Hippocampal formation (tissue), 2 donors: ENCODE measurements at places on chromosomes 16 and 17.
A peak's percentile ranks its signal among the peaks of the same experiment; 100 is the strongest.

DNA sequence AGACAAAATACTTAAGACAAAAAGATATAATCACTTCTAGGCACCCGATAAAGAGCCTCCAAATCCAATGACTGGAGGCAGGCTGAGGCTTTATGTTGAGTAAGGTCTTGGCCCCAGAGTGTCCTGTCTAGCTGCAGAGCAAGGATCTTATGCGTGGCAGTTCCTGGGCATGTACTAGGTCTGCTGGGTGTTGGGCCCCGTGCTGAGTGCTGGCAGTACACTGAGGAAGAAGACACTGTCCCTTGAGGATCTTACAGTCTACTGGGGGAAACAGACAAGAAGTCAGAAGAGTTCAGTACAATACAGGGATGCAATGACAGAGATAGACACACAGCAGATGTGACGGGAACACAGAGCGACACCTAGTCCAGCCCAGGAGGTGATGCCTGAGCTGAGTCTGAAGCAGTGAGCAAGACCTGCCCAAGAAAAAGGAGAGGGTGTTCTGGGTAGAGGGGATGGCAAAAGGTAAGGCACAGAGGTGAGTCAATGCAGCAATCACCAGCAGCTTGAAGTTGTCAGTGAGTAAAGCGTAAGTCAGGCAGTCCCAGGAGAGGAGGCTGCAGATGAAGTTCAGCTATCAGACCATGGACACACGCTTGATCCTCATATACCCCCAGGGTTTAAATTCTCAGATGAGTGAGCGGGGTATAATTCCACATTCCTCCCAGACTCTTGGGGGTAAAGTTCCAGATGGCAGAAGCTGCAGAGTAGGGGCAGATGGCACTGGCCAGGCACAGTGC is 18.1 kb downstream of the MAP3K14 start:
- DNase-seq: no peak

DNA sequence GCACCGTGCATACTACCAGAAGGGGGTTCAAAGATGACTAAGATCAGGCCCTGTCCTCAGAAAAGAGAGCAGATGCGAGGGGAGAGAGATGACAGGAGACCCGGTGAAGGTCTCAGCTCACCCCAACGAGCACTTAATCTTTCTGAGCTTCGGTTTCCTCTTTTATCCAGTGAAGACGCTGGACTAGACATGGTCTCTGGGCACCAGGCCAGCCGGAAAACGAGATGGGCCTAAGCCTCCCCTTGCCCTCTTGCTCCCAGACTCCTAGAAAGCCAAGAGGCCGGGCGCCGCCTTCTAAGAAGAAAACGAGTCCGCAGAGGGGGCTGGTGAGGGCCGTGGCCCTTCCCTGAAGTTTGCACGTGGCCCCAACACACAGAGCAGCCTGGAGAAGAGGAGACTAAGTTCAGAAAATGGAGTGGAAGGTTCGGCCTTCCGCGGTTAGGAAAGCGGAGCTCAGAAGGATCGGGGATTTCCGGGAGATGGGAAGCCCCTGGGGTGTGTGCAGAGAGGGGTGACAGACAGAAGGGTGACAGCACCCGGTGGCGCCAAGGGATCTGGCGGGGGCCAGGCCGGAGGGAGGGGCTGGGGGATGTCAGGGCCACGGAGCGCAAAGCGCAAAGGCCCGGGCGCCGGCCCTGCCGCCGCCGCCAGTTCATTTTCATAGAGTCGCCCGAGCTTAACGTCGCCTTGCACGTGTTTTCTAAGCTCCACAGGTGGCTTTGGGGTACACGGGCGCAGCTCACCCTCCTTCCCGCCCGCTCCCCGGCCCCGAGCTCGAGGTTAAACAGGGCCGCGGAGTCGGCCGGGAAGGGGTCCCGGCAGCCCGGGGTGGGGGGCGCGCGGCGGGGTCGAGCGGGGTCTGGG is 42.1 kb upstream of the BHLHA9 start:
- DNase-seq: no peak

DNA sequence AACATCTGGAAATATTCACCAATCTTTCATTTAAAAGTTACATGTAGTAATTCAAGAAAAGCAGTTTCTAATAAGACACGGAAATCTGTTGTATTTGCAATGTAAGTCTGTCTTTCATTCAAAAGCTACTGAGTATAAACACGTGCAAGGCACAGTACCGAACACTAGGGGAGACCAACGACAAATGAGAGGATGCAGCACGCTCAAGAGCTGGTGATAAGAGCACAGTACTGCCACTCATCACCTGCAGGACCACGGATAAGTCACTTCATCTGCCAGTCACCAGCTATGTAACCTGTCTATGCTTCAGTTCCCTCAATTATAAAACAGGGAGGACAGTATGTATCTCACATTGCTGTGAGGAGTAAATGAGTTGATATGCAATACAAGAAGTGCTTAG is 67.1 kb downstream of the CLEC18A start:
- no peak for DNase-seq

DNA sequence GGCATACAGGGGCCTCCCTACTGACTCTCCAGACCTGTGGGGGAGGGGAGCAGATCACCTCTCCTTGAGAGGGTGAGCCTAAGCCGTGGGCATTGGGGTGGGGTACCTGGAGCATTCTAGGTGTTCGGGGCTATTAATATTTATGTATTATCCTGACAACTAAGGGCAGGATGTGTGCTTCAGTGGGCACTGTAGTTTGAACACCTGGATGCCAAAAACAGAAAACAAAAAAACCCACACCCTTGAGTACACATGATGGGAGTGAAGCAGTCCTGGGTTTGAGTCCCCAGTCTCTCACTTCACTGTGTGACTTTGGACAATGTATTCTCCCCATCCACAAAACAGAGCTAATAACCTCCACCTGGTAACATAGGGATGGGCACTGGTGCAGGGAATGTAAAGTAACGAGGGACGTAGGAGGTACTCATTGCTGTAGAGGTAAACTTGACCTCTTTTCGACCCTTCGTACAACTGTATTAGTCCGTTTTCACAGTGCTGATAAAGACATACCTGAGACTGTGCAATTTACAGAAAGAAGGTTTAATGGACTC is 257.8 kb downstream of the CPPED1 start:
- no peak for DNase-seq

- DNase-seq: no peak
Observed at GRCh38 chr16:76634847-76635697, 357.9 kb downstream of the CNTNAP4 start.

- no peak for DNase-seq
Observed at GRCh38 chr16:89572485-89573205, 2.9 kb upstream of the CPNE7 start.

GRCh38 chr16:1245452-1246020 is 5.0 kb downstream of the TPSAB1 start:
- DNase-seq: no peak

- DNase-seq: peak; percentile 51
Observed at GRCh38 chr16:81466356-81466980, 21.9 kb downstream of the CMIP start.

- no peak for DNase-seq
Observed at GRCh38 chr16:89009343-89010209, 32.6 kb upstream of the CBFA2T3 start.

DNA sequence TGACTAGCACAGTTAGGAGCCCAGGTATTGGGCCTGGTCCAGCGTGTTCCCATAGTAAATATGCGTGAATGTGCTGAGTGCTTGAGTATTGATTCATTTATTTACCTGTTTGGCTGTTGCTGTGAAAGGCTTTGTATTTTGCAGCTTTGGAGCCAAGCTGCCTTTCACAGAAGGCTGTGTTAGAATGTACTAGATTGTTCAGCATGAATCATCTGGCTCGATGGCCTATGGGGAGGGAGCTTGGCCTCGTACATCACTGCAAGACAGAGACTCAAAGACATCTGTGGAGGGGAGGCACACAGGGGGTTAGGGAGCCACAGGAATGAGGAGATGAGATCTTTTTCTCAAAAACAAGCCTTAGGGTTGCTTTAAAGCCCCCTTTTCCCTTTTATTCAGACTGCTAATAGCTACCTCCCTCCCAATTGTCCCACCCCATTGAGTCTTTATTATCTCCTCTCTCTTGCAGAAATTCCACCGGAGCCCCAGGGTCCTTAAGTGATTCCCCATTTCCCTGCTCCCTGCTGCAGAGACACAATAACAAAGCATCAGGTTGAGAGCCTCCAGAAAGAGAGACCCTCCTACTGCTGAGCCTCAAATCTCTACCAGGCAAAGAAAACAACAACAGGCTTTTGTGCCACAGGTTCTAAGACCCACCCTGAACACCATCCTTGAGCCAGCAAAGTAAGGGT is 307.2 kb downstream of the ABCC12 start:
- DNase-seq: peak; percentile 48

GRCh38 chr17:45008216-45008615 is 40.1 kb upstream of the C1QL1 start:
- no peak for DNase-seq

- no peak for DNase-seq
Observed at GRCh38 chr17:76493505-76494167, 7.6 kb downstream of the RHBDF2 start.

GRCh38 chr16:68834550-68834949 is 8.8 kb upstream of the TANGO6 start:
- no peak for DNase-seq

GRCh38 chr17:33837281-33837680 is 417.8 kb upstream of the CCL2 start:
- DNase-seq: no peak

DNA sequence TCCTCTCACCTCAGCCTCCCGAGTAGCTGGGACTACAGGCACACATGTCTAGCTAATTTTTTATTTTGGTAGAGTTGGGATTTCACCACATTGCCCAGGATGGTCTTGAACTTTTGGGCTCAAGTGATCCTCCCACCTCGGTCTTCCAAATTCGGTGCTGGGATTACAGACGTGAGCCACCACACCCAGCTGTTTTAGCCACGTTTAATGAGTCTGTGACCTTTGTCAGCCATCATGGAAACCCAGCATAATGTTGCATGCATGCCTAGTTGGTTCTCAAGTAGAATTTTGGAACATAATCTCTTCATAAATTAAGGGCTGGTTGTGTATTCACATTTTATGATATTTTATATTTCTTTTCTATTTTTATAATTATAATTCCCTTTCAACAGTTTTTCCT is 42.0 kb downstream of the GOSR1 start:
- no peak for DNase-seq
